ENCODE measurements at places on chromosomes 16 and 17. TPM values are rescaled to one million over a fixed set of nuclear protein-coding genes. Genes with fewer than 3 reads are reported as not detected.

PLD2 gene
- 24.4 TPM for total RNA-seq

KRTAP16-1 gene
- not detected for total RNA-seq

TTLL6 gene
- 1.6 TPM for total RNA-seq

CACNG3 gene
- 4.6 TPM for total RNA-seq

HOXB9 gene
- total RNA-seq: not detected

KRT39 gene
- 0.44 TPM for total RNA-seq

STX1B gene
- total RNA-seq: 9.1 TPM

AGRP gene
- total RNA-seq: not detected

ZNF423 gene
- total RNA-seq: 35.2 TPM

NEK8 gene
- total RNA-seq: 3.1 TPM

MEIOB gene
- 0.60 TPM for total RNA-seq

CCL8 gene
- total RNA-seq: 0.33 TPM

VWA3A gene
- 0.33 TPM for total RNA-seq

TPPP3 gene
- total RNA-seq: 52.7 TPM

ASGR1 gene
- total RNA-seq: 5.7 TPM

PRSS22 gene
- total RNA-seq: 1.2 TPM

EXOC3L1 gene
- 3.9 TPM for total RNA-seq
